ENCODE measurements at places on chromosomes 12 and 14.

- no peak for DNase-seq
Observed at GRCh38 chr14:60311417-60311816, 62.4 kb downstream of the PPM1A start.

- no peak for DNase-seq
Observed at GRCh38 chr14:63993992-63994391, 141.2 kb downstream of the SYNE2 start.

DNA sequence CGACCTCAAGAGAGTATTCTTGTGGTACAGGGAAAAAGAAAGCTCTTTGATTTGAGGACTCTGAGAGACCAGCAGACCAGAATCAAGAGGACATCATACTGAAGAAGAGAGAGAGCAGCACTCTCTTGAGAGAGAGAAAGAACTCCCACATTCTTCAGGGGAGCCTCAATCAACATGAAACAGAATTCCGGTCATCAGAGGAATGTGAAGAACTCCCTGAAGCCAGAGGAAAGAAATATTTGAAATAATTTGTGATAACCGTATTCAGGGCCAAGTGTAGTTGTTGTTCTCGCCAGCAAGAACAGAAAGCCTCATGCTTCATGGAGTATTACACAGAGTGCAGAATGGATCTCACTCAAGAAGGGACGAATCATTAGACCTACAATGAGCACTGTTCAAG lies 363.8 kb upstream of the TMEM132C start:
- DNase-seq, result no peak

GRCh38 chr12:42815068-42815467 lies 225.5 kb upstream of the PRICKLE1 start:
- no peak for DNase-seq

DNA sequence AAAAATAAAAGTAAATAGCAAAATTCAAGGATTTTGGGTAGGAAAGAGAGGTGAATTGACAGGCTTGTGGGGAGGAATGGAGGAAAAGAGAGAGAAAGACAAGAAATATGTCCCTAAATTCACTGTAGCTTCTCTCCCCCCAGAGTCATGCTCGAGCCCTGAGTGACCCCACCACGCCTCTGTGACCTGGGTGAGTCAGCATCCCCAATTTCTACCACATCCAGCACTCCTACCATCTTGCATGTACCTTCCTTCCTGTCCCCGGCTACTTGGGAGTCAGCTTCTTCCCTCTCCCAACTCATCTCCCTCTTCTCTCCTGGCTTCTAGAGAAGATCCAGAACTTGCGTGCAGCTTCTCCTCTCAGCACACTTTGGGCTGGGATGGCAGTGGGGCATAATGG lies 9.8 kb downstream of the ZNF219 start:
- no peak for DNase-seq

DNA sequence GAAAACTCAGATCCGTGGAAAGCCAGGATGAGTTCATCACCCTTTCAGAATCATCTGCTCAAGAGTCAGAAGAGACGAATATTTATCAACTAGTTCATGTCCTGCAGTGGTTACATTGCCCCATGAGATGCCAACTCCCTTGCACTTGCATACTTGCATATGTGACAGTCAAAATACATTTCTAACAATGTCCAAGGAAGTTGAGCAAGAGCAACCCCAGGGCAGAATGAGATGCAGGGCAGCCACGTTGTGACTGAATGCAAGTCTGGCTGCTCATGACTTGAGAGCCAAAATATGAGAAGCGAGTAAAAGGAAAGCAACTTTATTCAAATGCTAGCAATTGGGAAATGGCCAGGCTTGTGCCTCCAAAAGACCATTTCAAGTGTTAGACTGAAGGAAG lies 23.6 kb upstream of the UTP20 start:
- DNase-seq, result no peak

DNA sequence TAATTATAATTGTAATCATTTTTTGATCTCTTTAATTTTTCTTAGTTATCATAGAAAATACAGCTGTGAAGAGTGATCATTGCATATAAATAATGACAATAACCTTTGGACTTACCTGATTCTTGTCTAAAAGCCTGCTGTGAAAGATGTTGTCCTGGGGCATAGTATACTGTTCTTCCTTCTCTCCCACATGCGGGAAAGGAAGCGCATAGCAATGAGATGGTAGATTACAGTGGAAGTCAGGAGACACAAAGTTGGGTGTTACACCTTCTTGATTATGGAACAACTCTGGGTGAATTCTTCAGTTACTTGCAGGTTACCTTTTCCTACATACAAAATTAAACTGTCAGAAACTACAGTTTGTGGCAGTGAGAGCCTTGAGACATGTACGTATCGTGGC lies 140.8 kb downstream of the KTN1 start:
- DNase-seq, result no peak

- no peak for DNase-seq
Observed at GRCh38 chr12:31737345-31737744, 8.5 kb upstream of the AMN1 start.

DNA sequence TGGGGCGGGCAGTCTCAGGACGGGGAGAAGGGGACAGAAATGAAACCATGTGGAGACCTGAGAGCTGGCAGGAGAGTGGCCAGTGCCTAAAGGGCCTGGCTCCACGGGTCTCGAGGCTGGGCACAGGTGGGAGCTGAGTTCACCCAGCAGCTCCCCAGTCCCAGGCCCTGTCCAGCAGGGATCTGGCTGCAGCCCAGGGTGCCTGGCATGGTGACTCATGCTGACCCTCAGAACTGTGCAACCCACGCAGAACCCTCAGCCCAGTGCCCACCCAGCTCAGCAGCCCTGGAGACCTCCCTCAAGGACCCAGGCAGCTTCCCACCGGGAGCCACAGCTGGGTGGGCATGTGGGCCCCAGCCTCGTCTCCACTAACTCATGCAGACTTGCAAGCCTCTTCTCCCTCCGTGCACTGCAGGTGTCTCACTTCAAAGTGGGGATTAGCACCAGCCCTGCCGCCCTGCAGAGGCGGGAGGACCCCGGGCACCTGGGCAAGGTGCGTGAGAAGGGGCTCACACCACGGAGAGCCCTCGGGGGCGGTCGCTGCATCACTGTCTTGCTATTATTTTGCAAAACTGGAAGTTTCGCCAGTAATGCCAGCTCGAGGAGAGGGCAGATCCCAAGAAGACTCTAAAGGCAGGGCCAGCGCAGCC lies 46.3 kb downstream of the CCNK start:
- DNase-seq, result no peak

- DNase-seq, result no peak
Observed at GRCh38 chr12:115313929-115314328, 630.0 kb upstream of the TBX3 start.
